ENCODE measurements at places on chromosomes 16 and 17.

DNA sequence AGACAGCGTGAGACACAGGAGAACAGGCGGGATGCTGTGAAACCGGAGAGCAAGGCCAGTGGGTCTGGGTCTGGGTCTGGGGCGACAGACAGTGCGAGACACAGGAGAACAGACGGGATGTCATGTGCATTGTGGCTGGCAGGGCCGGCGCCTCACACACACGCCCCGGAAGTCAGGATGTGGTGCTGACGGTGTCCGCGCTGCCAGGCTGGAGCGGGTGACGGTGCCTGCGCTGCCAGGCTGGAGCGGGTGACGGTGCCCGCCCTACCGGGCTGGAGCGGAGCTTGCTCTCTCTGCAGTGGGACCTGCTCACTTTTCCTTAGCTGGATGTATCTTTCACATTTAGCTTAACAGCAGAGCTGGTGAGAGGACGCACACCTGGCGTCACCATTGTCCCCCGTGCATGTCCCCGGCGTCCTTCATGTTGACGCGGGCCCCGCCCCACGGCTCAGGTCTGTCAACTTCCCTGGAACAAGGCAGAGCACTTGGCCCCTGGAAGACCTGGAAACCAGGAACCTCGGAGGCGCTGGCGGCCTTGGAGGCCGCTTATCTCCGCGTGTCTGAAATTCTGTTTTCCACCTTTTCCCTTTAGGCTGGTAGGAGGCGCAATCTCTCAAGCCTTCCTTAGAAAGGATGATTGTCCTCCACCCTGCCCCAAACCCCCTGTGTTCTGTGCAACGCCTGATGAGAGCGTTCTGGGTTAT is 43.0 kb upstream of the ZNF750 start:
- no peak for DNase-seq

DNA sequence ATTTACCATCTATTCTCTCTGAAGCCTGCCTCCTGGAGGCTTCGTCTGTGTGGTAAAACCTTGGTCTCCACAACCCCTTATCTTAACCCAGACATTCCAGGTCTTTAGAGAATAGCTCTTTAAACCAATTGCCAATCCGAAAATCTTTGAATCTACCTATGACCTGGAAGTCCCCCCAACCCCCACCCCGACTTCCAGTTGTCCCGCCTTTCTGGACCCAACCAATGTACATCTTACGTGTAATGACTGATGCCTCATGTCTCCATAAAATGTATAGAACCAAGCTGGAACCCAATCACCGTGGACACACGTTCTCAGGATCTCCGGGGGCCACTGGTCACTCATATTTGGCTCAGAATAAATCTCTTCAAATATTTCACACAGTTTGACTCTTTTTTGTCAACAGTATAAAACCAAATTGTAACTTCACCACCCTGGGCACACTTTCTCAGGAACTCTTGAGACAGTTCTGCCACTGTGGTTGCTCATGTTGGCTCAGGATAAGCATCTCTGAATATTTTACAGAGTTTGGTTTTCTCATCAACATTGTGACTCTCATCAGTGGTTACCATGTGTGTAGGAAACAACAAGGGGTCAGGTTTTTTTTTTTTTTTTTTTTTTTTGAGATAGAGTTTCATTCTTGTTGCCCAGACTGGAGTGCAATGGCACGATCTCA is 18.1 kb upstream of the DNAH17 start:
- no peak for DNase-seq

DNA sequence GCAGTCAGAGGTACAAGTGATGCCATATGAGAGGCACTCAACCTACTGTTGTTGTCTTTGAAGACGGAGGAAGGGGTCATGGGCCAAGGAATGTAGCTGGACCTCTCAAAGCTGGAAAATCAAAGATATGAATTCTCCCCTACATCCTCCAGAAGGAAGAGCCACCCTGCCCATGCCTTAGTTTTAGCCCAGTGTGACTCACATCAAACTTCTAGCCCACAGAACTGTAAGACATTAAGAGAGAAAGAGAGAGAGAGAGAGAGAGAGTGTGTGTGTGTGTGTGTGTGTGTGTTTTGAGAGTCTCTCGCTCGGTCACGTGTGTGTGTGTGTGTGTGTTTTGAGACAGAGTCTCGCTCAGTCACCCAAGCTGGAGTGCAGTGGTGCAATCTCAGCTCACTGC is 87.1 kb downstream of the STX8 start:
- no peak for DNase-seq

DNA sequence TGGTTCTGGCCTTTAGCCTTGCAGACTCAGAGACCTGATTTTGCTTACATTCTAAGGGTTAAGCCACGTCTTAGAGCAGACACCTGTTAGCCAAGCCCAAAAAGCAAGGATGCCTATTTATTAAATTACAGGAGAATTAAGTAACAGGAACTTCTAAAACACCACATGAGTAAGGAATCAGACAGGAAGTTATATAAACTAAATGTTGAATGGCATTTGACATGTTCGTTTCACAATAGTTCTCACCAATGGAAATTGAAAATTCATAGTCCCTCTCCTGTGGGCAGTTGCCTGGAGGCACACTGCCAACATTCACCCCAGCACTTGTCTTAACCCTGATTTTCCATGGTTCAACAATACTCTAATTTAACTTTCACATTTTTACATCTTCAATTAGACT is 9.0 kb downstream of the KRTAP9-7 start:
- peak; percentile 19 for DNase-seq

DNA sequence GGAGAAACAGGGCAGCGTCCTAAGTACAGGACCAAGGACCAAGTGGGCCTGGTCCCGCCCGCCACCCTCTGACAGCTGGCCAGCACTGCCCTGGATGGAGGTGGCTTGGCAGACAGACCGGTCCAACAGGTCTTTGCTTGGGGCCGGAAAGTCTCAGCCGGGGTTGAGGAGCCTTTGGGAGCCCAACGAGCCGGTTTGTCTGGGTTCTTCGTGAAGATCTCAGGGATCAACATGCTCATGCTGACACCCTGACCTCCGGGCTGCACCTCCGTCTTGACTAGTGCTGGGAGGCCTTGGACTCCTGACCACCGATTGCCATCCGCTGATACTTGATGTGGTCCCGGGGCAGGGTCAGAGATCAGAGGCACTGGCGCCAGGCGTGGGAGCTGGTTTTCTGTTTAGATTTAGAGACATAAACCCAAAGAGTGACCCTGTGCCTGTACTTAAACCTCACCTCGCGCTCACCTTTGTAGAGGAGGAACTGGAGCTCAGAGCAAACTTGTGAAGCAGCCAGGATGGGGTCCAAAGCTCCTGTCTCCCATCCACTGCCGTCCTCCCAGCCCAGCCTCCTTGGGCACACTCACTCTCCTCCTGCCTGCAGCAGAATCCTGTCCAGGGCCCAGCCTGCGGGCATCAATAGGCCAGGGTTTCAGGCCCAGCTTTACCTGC is 92.1 kb upstream of the GSE1 start:
- no peak for DNase-seq

GRCh38 chr16:79751471-79752184 is 151.1 kb upstream of the MAF start:
- DNase-seq = no peak

GRCh38 chr16:10895053-10895946 is 18.3 kb downstream of the CIITA start:
- peak; percentile 55 for DNase-seq

DNA sequence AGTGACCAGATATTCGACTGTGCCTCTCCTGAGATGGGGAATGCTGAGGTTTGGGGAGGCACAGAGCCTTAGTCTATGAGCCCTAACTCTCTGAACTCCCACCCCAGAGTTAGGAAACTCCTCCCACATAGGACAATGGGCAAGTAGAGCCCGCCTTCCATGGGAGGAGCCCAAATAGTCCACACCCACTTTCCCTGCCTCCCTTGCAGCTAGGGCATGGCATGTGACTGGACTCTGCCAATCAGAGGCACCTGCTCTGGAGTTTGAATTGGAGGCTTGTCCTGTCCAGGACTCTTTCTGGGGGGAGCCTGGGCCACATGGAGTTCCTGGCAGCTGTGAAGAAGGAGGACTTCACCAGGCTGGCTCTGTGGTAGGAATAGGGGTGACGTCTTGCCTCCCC is 48.4 kb downstream of the SOCS1 start:
- DNase-seq = no peak

DNA sequence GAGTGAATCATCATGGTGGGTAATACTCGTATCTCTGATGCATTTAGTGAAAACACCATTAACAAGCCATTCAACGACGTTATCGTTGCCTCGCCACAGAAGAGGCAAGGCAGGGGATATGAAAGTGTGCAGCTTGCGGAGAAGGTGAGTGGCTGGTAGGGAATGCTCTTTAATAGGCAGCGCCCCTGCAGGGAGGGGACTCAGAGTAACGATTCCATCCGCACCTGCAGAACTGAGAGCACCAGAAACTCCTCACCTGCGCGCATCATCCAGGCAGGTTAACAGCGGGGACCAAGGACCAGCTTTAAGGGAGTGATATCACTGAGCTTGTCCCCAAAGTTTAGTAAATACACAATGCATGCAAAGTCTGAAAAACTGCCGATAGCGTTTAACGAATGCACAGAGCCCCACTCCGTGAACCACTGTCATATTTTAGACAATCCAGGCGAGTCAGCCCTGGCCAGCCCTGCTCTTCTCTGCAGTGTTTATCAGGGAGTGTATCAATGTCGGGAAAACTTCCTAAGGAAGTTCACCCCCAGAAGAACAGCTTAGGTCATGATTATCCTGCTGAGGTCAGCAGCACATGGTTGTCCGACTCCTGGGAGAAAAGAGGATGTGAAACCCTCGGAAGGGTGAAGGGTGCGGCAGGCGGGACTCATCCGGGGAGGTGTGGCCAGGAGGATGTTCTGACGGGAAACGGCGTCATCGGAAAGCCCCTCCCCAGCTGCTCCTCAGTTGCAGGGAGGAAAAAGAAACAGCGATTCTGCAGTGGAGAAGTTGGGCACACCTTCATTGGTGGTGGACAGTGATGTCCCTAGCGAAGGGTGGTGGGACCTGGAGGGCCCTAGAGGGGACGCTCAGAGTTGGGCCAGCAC is 68.5 kb upstream of the DNAH17 start:
- peak; percentile 89 for DNase-seq

DNA sequence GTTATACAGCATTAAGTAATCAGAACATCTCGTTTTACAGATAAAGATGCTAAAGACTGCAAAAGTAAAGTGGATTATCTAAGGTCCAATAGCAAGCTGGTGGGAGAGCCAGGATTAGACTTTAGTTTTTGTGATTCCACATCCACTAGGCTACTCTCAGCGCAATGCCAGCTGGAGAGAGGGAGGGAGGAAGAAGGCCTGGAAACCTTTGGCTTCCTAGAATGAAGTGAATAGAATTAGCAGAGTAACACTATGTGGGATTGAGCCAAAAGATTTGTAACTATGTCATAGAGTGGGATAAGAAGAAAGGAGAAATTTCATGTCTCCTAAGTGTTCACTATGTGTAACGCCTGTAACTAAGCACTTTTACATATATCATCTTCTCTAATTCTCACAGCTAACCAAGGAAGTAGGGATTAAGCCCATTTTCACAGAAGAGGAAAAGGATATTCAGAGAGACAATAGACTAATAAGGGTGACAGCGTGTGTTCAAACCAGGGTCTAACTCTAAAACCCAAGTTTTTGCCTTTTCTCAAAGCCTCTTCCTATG is 25.4 kb upstream of the NSRP1 start:
- DNase-seq = no peak

DNA sequence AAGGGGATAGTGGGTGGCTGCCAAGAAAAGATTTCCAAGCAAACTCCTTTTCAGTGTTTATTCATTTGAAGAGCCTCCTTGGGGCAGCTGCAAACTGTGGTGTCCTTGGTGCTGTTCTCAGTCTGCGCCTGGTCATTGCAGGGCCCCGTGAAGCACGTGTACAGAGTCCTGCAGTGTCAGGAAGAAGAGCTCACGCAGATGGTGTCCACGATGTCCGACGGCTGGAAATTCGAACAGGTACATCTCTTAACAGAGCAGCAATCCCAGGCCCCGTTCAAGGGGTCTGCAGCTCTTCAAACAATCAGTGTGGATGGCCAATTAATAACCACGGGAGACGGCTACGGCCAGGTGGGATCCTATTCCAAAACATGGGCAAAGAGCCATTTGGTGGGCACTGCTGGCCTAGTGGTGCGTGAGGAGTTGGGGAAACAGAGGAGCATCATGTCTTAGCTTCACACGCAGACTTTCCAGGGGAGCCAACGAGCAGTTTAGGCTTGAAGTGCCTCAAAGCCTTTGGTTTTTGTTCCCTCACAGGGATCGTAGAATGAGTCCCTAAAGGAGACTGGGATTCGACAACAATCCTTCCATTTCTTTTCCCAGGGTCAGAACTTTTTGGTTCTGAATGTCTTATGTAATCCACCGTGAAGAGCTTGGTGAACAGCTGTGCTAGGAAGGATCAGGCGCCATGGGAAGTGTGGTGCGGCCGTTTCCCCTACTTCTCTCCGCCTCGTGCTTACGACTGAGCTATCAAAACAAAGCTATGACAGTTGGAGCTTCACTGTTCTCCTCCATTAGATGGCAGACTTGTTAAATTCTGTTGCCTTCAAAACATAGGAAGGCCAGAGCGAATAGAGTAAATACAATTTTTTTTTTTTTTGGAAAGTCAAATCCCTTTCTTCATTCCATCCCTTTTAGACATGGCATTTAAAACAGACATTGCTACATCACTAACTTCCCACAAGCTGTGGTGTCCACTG is 12.6 kb downstream of the KCTD2 start:
- peak; percentile 43 for DNase-seq

DNA sequence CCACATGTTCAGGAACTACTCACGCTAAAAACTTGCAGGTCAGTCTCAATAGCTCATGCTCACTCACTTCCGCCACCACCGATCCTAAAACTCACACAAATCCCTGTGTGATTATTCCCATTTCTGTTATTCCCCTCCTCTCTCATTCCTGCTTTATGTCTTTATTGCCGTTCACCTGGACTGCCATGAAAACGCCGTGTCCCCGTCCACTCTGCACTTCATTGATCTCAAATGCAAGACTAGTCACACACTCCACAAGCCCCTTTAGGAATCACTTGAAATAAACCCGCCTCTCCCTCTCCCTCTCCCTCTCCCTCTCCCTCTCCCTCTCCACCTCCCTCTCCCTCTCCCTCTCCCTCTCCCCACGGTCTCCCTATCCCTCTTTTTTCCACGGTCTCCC is 78.0 kb downstream of the AXIN2 start:
- no peak for DNase-seq

DNA sequence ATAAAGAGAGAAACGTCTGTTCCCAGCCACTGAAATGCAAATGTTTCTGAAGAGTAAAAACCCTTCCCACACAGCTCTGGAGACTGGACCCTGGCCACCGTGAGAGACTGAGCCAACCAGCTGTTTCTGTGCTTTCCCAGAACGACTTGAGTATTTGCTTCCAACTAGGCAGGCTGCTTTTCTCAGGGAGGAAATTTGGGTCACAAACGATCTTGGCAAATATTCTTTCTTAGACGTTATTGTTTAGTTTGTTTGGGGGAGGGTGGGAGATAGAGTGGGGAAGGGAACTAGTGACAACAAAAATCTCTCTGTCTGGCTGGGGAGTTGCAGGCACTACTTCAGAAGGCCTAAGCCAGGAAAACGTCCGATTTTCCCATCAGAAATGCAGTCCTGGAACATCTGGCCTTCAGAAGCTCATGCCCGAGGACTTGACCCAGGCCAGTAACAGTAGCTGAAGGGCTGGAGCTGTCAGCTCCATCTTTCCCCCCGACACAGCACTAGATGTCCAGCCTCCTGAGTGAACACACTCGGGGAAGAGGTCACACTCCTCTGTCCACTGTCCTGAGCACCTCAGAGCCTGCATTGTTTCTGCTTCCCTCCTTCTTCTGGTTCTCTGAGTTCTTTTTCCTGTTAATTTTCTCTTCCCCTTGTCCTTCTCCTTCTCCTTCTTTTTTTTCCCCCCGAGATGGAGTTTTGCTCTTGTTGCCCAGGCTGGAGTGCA is 4.0 kb downstream of the CCDC92B start:
- no peak for DNase-seq

Data from NB4 (cell line).